Thoracic aorta (tissue), 2 donors: ENCODE measurements at places on chromosomes 12 and 14. TPM values are rescaled to one million over a fixed set of nuclear protein-coding genes. Genes with fewer than 3 reads are reported as not detected.

Gene DENR
- 16.4 TPM for total RNA-seq

GRCh38 chr12:86091681-86092080 is 164.5 kb downstream of the MGAT4C start:
- H3K4me3 ChIP-seq, result no peak overlapping the region
- H3K27ac ChIP-seq, result no peak overlapping the region
- no peaks in the 10 kb centered on the region for H3K4me1 ChIP-seq
- no peak for DNase-seq
- H3K27me3 ChIP-seq, result no peaks in the 10 kb centered on the region

DNA sequence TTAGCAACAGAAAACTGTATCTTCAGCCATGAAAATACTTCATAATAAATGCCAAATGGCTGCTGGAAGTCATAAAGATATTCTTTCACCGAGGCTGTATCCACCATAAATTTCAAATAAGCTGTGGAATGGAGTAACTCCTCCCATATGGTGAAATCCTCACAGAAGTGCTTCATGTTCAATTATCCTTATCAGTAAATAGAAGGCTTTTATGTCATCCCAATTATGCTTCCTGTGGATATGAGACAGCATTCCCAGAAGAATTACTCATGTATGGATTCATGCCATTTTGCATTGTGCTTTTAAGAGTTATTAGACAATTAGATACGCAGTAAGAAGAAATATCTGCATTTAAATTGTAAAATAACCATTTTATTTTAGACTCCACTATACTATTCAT is 99.0 kb downstream of the RTN1 start:
- no peak overlapping the region for H3K27ac ChIP-seq
- H3K4me3 ChIP-seq, result no peak overlapping the region
- no peaks in the 10 kb centered on the region for H3K36me3 ChIP-seq
- H3K27me3 ChIP-seq, result no peaks in the 10 kb centered on the region
- H3K4me1 ChIP-seq, result no peaks in the 10 kb centered on the region

DNA sequence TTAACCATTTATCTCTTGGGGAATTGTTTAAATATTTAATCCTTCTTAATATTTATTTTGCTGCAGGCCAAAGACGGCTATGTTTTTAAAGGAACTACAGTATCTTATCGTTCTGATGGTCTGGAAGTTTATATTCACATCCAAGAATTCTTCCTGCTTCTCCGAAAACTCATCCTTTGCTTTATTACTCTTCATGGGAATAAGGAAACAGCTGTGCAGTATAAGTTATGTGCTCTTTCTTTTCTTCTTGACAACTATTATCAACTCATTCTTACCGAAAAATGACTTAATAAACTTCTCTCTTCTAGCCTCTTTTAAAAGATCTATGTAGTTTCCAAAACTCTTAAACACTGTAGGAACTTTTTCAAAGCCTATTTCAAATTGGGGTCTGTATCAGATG is 335.6 kb upstream of the NOVA1 start:
- DNase-seq, result no peak
- no peak overlapping the region for H3K4me3 ChIP-seq
- no peaks in the 10 kb centered on the region for H3K27me3 ChIP-seq
- no peaks in the 10 kb centered on the region for H3K36me3 ChIP-seq

GRCh38 chr14:58584383-58584782 is 53.4 kb upstream of the DACT1 start:
- H3K27ac ChIP-seq, result no peak overlapping the region
- H3K4me3 ChIP-seq, result no peak overlapping the region
- DNase-seq, result no peak
- no peaks in the 10 kb centered on the region for H3K27me3 ChIP-seq
- no peaks in the 10 kb centered on the region for H3K36me3 ChIP-seq

DNA sequence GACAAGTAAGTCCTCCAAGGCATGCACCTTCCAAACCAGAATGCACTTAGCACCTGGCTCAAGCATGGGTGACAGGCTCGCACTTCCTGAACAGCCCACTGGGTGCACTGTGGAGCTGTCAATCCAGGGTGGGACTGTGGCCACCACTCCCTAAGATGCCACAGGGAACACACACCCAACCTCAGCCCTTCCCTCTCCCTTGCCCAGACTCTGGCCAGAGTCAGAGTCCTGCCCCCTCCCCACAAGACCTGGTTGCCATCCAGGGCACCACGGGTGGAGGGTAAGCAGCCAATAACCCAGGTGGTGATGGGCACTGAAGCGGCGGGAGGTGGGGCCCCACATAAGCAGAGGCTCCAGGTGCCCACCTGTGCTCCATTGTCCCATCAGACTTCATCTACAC is 160.6 kb downstream of the MYRFL start:
- no peak overlapping the region for H3K4me3 ChIP-seq
- no peaks in the 10 kb centered on the region for H3K36me3 ChIP-seq
- no peaks in the 10 kb centered on the region for H3K27me3 ChIP-seq
- no peak for DNase-seq

DNA sequence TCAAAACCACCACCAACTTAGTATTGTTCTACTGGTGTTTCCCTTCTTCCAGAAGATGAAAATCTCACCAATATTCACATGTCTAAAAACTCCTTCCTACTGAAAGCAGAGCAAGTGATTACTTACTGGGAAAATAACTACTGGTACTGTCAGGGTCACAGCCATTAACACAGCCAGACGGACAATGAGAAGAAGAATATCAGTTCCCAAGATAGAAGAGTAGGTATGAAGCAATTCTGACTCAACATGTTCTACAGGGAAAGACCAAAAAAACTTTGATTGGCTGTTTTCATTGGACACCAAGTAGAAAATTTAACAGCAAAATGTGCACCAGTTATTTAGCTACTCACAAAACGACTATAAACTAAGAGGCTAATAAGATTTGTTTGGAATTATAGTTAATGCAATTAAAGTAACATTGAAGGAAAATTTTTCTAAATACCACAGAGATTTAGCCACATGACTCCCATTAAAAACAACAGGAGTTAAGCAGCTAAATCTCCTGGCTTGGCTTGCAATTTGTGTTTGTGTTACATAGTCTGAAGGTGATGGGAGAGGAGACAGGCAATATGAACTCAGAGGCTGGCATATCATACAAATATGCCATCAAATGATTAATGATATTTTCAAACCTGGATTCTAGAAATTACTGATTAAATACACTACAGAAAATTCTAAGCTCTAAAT is 9.5 kb downstream of the SLC38A2 start:
- peaks cover 76% of the 10 kb centered on the region for H3K36me3 ChIP-seq
- H3K4me1 ChIP-seq, result peaks cover 85% of the 10 kb centered on the region
- no peaks in the 10 kb centered on the region for H3K27me3 ChIP-seq
- H3K4me3 ChIP-seq, result no peak overlapping the region
- no peak for DNase-seq
- no peak overlapping the region for H3K27ac ChIP-seq

DNA sequence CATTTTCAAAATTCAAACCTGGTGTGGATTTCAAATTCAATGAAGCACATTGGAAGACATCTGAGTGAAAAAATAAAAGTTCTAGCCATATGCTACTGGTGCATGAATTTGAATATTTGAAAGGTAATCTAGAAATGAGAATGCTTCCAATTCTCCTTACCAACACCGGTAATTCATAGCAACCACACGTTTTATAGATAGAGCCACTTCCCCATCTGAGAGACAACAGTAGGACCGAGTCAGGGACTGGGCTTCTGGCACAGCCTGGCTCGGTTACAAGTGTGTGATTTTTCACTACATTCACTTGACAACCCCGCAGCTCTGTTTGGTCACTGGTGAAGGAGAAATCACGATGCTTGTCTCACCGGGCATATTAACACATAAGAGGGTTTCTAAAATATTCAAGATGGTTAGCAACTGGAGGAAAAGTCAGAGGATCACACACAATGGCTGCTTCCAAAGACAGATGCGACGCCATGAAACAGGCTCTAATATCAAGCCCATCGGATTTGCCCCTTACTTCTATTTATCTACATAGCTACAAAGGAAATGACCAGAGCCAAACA is 86.5 kb upstream of the FOXN3 start:
- H3K4me1 ChIP-seq, result peaks cover 16% of the 10 kb centered on the region
- DNase-seq, result no peak
- no peak overlapping the region for H3K4me3 ChIP-seq
- H3K27me3 ChIP-seq, result no peaks in the 10 kb centered on the region
